ENCODE measurements at places on chromosomes 13 and 19. TPM values are rescaled to one million over a fixed set of nuclear protein-coding genes. Genes with fewer than 3 reads are reported as not detected.

The ZNF93 gene
- 15.8 TPM for total RNA-seq

GRCh38 chr13:75946536-75947284, 310.6 kb downstream of the LMO7 start:
- no peak for DNase-seq

DNA sequence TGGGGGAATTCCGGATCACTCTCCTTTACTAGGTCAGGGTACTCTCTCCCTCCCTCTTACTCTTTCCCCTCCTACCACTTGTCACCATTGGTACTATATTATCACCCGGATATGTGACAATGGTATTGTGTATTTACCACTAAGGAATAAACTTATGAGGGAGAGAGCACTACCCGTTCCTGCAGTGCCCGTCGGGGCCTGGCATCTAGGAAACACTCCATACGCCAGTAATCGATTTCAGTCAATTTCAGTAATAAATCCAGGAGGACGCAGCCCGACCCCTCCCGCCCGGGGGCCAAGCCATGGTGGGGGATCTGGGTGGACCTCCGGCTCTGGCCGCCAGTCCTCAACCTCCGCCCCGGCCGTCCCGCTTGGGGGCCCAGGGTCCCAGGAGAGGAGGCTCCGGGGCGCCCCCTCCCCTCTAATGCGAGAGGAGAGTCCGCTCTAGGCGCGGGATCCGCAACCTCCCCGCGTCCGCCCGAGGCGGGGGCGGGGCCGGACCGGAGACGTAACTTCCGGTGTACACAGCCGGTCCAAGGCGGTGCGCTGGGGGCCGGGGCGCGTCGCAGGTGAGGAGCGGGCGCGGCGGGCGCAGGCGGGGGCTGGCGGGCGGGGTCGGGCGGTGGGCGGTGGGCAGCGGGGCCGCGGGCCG, at the start of gene GARRE1:
GARRE1 (plus strand) TSS at position 509 of the 652 bp plus-strand sequence. CDS start 45,920 bp downstream, outside the sequence.
- peak; percentile 90 for DNase-seq

DNA sequence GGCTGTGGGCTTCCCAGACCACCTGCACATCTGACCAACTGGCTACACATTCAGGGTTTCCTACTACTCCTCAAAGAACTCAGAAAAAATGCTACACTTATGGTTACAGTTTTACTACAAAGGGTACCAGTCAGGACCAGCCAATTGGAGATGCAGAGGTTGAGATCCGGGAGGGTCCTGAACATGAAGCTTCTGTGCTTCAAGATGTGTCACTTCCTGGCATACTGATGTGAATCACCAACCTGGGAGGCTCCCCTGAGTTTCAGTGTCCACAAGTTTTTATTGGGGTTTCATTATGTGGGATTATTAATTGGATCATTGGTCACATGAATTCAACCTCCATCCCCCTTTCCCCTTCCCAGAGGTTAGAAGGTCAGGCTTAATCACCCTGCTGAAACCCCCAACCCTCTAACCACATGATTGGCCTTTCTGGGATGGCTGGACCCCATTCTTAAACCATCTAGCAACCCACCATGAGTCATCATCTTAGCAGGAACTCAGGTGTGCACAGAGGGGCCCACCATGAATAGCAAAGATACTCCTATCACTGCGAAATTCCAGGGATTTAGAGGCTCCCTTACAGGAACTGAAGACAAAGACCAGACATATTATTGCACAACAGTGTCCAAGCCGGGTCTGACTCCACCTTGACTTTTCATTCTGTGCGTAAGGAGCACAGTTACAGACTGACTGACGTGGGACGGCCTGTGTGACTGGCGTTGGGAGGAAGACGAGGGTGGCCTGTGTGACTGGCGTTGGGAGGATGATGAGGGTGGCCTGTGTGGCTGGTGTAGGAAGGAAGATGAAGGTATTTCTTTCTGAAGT, 90.7 kb downstream of the ATP8A2 start:
- DNase-seq = no peak

GRCh38 chr13:26824581-26824980, 64.0 kb upstream of the GPR12 start:
- no peak for DNase-seq

DNA sequence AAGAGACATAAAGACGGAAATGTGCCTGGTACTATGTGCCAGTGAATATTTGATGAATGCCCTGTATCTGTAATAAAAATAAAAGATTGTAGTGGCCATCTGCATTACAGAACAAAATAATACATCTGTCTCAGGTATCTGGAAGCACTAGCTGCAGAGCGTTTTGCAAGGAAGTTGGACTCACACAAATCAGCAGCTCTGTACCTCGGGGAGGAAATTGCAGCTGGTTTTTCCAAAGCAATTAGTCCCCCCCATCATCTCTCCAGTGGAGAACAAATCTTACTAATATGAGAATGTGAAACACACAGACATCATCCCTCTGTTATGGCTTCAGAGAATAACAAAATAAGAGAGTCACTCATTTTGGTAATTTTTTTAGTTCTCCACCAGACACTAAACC, 245.3 kb downstream of the ITGBL1 start:
- no peak for DNase-seq

All from activated CD4-positive, alpha-beta T cell treated with anti-CD3 and anti-CD28 coated beads, Interleukin-2, amount 10 ng/mL, durations not matched to agents 7 days and 5 days (primary cell).